Osteoblast (primary cell): ENCODE measurements at places on chromosomes 11 and 22.
A peak's percentile ranks its signal among the peaks of the same experiment; 100 is the strongest.

GRCh38 chr11:64745189-64745520, 1.2 kb upstream of the RASGRP2 start:
- DNase-seq = peak; percentile 83

DNA sequence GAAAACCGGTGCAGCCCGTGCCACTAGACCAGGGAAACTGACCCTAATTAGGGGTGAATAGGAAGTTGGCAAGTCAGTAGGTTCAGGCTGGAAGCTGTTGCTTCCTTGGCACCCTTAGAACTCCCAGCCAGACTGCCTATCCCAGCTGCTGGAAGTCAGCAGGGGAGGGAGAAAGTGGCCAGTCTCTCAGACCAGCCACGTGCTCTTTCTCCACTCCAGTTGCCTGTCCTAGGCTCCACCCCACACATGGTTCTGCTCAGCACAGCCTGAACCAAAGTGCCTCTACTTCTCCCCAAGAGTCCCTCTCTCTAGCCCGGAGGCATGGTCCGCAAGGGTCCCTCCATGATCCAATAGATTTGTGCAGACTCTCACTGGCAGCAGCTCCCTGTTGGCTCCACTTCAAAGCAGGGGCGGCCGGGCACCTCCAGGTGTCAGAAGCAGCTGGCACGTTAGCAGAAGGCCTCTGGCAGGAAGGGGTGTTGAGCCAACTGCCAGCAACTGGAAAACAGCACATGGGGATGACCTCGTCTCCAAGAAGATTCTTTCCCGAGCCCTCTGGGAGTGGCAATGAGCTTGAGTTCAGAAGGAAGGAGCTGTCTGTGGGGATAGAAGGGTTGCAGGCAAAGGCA, 27.7 kb downstream of the ARFGAP2 start:
- no peak for DNase-seq

- DNase-seq = no peak
Observed at GRCh38 chr11:128294671-128295050, 292.7 kb downstream of the ETS1 start.

DNA sequence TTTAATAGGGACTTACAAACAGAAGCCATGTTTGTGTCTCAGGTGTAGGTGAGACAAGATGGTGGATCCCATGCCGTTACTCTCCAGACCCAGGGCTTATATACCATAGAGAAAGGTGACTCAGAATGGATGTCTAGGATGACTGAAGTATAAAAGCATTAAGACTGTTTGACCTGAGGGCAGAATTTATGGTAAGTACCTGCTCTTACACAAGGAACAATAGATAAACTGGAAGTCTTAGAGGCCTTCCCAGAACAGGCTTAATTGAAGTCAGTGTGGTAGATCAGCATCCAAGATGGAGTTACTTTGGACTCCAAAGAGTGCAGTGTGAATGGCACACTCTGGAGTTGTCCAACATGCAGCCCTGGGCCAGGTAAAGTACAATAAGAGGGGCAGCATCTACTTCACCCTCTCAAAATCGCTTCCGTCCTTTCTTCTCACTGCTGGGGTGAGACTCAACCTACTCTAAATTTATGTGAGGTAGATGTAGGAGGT, 387.0 kb upstream of the DDI1 start:
- DNase-seq = no peak
